ENCODE measurements at places on chromosomes 7 and 10.

- no peak for DNase-seq
These were observed 401.4 kb downstream of the TNS3 start for GRCh38 chr7:47180516-47180826.

DNA sequence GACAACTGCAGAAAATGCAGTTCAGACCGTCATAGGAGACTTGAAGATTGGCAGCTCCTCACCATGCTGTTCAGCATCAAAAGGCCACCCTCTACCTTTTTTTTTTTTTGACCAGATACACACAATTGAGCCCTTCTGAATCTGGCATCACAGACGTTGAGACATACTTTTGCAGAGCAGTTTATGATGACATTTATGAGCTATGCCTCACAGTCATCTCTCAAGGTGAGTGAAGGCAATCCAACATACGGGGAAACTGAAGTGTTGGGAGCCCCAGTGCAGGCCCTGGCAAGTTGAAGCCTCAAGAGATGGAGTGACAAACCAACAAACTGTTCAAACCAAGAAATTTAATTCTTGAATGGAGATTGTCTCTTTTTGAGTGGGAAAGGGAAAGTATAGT lies 83.6 kb upstream of the DLX6 start:
- no peak for DNase-seq

- no peak for DNase-seq
These were observed 74.5 kb upstream of the SEMA3D start for GRCh38 chr7:85261336-85261735.

DNA sequence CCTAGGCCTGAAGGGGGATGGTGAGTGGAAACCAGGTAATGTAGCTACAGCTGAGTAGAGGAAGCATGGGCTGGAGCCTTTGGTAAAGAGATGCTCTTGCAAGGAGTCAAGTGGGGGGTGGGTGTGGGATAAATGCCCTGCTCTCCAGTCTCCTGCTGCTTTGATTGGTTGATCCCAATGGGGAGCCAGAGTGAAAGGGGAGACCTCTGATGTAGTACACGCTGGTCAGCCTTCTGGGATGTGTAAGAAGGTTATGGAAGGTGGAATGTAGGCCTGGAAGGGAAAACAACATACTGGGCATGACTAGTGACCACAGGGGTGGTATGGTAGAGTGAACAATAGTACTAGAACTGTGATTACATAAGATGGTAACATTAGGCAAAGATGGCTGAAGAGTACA lies 44.3 kb downstream of the TET1 start:
- DNase-seq: no peak

GRCh38 chr7:24965831-24966708 lies 13.9 kb downstream of the OSBPL3 start:
- no peak for DNase-seq

GRCh38 chr10:102227050-102227449 lies 951 bp downstream of the ELOVL3 start:
- DNase-seq: no peak

DNA sequence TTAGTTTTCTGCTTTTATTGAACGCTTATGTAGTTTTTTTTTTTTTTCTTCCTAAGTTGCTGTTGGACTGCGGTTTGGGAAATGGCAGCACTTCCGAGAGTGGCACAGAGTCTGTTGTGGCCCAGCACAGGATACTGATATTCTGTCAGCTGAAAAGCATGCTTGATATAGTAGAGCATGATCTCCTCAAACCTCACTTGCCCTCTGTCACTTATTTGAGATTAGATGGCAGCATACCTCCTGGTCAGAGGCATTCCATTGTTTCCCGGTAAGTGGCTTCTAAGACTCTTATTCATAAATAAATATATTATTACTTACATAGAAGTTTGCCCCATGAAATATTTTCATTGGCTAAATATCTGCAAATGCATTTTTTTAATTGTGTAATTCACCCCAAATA lies 101.1 kb downstream of the BTAF1 start:
- DNase-seq: no peak

DNA sequence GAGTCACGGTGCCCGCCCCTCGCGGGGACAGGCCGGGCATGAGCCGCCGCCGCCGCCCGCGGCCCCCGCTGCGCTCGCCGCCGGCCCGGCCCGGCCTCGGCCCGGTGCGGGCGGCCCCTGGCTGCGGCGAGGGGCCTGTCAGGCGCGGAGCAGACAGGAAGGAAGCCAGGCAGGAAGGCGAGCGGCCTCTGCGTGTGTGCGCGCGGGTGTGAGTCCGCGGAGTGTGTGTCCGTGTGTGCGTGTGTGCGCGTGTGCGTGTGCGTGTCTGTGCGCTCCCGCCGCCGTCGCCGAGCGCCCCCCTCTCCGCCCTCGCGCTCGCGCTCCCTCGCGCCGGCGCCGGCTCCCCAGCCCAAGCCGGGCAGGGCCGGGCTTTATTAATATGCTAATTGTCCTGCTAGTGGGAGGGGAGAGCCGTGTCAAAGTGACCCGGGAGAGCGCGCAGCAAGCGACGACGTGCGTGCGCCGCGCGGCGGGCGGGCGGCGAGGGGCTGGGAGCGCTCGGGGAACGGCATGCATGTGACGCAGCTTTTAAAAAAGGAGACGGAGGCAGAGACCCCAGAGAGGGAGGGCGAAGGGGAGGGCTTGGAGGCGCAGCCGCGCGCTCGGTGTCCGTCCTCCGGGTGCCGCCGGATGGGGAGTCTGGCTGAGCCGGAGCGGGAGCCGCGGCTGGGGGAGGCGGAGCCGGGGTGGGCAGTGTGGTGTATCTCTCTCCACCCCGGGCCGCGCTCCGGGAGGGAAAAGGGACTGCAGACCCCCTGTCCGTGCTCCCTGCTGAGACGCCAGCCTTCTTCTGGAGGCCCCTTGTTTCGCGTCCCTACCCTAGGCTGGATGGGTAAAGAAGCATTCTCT lies at the start of gene LDB1:
Gene LDB1, minus strand, starts transcription at position 227 of the 849 bp plus-strand sequence. CDS start 258 bp downstream, outside the sequence.
- peak; percentile 48 for DNase-seq

DNA sequence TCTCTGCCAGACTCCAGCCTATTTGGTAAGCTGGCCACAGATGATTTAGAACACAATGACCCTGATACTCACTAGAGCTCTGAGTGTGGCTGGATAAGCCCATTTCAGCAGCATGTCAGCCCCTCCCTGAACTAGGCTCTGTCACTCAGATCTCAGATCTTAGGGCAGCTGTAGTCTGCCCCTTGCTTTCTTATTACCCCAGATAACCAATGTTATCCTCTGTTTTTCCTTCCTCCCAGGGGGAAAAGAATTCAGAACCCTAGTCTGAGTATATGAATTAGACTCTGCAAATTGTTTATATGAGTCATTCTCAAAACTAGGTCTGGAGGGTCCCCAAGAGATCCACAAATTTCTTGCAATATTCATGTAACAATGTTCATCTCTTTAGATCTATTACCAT lies 286.2 kb downstream of the KCNMA1 start:
- DNase-seq: no peak

DNA sequence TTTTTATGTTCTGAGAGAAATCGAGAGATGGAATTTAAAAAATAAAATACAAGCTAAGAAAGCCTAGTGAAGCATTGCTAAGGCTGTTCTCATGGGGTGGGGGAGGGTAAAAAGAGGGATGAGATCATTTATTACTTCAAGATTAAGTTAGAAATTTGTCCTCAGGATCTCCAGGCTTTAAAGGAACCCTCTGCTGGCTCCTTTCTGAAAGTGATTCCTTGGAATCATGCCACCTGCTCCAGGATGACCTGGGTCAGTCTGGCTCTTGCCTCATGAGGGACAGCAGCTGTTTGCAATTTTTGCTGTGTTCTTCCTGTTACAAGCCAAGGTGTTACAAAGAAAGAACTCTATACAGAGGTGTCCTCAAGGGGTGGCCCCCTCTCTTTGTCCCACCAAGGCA lies 69.8 kb downstream of the CDK1 start:
- DNase-seq: no peak

DNA sequence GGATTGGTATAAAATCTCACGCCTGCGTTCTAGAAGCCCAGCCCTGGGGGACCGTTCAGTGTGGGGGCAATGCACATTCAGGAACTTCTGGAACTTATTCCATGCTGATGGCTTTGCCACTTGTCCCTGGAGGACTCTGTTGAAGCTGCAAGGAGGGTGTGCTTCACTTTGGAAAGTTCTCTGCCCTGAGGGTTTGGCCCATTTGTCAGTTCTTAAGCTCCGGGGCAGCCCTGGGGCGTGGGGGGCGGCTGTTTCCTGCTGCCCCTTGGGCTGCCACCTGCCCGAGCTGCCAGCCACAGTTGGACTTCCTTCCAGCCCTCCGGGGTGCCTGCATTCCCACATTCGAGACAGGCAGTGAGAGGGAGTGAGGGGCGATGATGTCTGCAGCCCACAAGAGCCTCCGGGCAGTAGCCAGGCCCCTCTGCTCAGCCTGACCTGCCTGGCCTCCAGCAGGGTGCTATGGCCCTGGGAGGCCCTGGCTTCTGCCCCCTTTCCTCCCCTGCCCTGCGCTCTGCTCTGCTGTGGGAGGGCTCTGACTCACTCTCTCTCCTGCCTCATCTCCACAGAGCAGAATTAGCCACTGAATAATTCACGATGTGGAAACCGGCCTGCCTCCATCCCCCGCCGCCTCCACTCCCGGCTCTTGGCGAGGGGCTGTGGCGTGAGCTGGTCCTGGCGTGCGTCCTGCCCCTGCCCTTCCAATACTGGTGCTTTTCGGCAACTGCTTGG lies 1.9 kb downstream of the TTYH3 start:
- DNase-seq: peak; percentile 54

DNA sequence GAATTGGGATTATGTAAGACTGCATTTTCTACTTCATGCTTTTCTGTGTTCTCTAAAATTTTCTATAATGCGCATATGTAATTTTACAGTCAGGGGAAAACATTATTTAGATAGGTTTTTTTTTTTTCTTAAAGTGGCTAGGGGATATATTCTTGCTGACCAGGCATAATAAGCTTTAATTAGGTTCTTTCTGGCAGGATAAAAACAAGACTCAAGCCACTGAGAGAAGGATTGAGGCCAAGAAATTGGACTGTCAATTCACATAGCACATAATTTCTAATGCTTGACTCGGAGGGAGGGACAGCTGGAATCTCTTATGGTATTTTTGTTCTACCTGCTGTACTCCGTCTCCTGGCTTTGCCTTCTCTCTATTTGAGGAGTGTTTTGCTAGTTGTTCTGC lies 119.8 kb upstream of the NPVF start:
- no peak for DNase-seq

DNA sequence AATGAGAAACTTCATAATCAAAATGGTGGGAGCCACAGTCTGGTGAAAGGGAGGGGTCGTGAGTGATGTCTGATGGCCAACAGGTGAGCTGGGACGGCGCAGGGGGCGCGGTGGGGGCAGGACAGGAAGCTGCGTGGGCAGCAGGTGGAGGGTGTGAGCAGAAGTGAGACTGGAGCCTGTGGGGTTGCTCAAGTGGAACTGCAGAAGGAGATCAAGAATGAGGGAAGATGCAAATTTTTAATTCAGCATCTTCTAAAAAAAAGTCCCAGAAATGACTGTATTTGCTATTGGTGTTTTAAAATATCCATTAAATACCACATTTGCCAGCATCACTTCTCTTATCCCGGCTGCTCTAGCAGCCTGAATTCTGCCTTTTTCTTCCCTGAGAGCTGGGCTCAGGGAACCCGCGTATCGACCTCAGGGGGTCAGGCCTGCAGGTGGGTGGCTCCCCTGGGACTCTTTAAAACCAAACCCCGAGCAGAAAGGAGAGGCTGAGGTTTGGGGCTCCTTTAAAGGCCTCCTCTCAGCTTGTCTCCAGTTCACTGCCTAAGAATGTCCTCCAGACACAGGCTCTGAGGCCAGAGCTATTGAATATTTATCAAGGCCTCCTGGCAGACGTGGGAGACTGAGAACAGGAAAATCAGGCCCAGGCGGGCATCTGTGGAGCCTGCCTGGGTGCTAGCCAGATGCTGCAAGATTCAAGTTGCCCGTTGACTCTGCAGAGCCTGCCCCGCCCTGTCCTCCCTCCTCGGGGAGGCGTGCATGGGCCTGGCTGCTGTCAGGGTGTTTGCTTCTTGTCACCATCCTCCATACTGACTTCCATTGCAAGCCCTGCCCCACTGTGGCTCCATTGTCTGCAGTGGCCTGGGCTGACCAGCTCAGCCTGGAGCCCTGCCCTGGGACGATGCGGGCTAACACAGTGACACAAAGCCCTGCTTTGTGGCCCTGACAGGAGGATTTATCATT lies 53.9 kb downstream of the SYPL1 start:
- DNase-seq: peak; percentile 93

DNA sequence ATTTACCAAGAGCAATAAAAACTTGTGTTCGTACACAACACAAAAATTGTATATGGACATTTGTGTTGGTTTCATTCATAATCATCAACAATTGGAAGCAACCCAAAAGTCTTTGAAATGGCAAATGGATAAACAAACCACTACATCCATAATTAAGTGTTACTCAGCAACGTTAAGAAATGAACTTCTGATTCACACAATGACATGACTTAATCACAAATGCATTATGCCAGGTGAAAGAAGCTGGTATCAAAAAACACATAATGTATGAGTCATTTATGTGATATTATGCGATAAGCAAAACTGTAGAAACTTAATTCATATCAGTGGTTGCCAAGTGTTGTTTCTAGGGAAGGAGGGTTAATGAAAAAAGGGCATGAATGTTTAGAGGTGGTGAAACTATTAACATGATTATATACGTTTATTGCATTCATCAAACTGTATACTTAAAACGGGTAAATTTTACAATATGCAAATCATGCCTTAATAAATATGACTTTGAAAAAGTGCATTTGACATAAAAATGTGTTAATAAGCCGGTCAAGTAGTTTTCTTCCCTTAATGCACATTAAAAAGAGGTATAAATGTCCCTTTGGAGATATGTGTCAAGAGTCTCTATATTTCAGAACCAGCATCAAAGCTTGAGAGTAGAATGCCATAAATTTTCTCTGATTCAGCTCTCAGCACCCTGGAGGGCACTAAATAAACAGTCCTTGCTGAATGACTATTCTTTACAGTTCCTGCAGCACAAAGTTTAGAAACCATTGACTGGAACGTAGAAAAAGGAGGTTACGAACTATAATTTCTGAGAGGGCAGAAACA lies 84.8 kb upstream of the GRM3 start:
- no peak for DNase-seq

DNA sequence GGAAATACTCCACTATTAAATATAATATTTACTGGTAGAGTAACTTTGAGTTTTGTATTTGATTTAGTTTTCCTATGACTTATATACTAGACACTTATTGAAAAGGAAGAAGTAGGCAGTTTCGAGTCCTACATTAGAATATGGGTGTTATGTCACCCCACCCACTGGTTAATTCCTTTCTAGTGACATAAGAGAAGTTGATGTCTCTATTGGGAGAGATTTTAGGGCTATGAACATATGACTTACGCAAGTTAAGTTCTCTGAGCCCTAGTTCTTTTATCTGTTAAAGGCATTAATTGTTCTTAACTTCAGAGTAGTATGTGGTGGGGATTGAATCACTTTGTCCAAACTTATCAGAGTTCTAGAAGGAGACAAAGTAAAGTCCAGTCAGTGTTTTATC lies 30.5 kb downstream of the CPED1 start:
- no peak for DNase-seq

Data from amygdala (tissue), 56 donors.